ENCODE measurements at places on chromosomes 3 and 15.

GRCh38 chr3:30349507-30349906 is 256.9 kb upstream of the TGFBR2 start:
- no peak for DNase-seq

DNA sequence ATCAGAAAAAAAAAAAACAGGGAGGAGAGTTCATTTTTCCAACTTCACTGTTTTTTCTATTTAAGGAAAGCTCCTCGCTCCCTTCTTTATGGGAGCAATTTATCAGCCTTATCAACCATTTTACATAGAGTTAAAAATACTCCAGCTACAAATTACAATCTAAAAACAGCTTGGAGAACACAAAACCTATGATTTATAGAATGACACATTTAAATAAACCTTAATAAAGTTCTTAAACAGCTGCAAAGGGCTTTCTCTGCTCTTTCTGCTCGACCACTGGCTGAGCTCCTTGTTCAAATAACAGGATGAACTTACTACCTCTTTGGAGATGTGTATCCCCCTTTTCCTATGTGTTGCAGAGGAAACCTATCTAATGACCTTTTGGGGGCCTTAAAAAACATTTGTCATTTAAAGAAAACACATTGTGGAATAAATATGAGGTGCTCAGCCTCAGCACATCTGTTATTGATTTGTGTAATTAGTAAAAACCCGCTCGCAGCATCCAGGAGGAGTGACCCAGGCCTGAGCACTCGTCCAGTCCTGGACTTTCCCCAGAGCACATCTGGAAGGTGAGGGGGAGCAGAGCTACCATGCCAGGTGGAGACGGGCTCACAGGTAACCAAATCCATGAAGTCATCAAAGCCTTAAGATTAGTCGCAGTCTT is 231.2 kb downstream of the ATP8B4 start:
- DNase-seq, result no peak

- no peak for DNase-seq
These were observed 201.9 kb downstream of the TNIK start for GRCh38 chr3:171258316-171258715.

GRCh38 chr3:157231071-157231470 is 71.1 kb upstream of the CCNL1 start:
- DNase-seq, result no peak

GRCh38 chr15:61994216-61994615 is 66.0 kb downstream of the VPS13C start:
- DNase-seq, result no peak

GRCh38 chr3:120198305-120198878 is 86.6 kb downstream of the GPR156 start:
- DNase-seq, result no peak
